ENCODE measurements at places on chromosomes 4 and X.
A peak's percentile ranks its signal among the peaks of the same experiment; 100 is the strongest.

DNA sequence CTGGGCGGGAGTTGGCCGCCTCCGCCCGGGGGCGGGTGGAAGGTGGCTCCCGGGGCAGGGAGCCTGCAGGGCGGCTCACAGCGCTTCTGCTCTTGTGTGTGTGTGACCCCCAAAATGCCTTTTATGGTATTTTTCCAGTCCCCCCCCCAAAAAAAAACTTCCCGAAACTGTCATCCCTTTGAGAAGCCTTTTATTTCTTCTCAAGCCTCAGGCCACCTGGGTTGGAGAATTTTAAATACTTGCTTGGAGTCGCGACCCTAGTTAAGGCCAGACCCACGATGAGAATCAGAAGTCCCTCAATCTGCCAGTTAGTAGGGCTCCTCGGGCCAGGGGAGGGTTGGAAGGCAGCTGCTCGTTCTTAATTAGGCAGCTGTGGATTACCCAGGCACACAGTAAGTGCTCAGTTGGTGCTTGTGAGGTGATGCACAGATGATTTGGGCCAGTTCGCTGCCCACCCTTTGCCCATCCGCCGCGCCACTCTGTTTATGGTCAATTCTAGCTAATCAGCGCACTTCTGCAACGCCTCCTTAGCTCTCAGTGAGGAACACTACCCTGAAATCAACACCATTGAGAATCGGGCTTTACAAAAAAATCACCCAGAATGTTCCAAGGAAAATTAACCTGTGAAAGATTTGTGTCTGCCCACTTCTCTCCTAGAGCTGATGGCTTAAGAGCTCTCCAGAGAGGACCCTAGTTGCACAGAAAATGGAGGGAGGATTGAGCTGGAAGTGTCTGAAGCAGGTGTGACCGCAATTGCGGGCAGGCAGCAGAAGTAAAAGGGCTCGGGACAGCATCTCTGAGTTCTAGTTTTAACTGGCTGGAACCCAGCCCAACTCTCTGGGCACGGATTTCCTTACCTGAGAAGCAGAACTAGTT, 648 bp upstream of the SCD5 start:
- DNase-seq, result peak; percentile 47

- no peak for DNase-seq
Measured at GRCh38 chr4:60657041-60657440, 543.1 kb upstream of the ADGRL3 start.

- no peak for DNase-seq
Measured at GRCh38 chrX:41580423-41581064, 108.2 kb upstream of the GPR34 start.

- no peak for DNase-seq
Measured at GRCh38 chr4:168451331-168451730, 29.0 kb downstream of the DDX60L start.
